ENCODE measurements at places on chromosomes 16 and 17.

DNA sequence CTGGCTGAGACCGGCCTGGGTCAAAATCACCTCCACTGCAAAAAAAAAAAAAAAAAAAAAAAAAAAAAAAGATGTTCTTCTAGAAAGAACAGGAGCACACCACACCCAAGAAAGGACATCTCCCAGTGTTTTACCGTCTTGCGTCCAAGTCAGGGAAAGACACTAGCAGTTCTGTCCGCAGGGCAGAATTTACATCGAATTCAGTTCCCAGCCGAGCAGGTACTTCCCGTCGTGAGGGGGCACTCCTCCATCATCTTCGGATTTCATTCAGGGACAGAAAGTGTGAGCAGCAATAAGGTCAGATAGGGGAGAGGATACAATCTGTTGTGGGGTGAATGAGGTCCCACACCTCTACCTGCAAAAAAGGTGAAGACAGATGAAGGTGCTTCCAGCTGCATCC is 574.7 kb downstream of the KCNJ18 start:
- no peak for DNase-seq

- no peak for DNase-seq
Observed at GRCh38 chr16:16143038-16143763, 80.1 kb downstream of the ABCC6 start.

- DNase-seq: no peak
Observed at GRCh38 chr16:50688083-50688482, 5.3 kb upstream of the NOD2 start.

DNA sequence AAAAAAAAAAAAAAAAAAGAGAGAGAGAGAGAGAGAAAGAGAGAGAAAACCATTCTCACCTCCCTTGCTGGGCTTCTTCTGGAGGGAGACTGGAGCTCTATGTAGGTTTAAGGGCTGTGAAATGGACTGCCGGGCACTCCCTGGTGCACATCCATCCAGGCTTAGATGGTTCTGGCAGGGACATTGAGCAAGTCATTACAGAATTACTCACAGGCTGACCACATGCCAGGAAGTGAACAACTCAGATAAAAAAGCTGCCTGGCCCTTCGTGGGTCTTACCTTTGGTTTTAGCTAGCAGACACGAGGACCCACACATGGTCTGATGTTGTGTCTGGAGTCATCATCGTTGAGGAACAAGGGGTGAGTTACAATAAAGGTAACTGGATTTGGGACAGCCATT is 847.4 kb upstream of the EEF2KMT start:
- no peak for DNase-seq

DNA sequence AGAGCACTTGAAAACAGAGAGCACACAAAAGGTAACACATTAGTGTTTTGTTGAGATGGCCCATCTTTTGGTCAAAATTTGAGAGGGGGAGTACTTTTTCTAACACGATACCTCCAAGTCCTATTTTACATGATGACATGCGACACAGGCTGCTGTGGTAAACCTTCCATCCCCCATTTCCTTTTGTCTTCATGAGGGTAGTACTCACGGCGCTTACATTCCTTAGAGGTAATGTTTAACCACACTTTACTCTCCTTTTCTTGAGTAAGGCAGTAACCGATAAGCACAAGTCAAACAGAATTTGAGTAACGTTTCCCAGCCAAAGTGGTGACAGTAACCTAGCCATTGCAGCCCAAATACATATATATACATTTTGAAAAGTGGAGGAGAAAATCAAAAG is 35.8 kb upstream of the PITPNM3 start:
- DNase-seq: no peak

DNA sequence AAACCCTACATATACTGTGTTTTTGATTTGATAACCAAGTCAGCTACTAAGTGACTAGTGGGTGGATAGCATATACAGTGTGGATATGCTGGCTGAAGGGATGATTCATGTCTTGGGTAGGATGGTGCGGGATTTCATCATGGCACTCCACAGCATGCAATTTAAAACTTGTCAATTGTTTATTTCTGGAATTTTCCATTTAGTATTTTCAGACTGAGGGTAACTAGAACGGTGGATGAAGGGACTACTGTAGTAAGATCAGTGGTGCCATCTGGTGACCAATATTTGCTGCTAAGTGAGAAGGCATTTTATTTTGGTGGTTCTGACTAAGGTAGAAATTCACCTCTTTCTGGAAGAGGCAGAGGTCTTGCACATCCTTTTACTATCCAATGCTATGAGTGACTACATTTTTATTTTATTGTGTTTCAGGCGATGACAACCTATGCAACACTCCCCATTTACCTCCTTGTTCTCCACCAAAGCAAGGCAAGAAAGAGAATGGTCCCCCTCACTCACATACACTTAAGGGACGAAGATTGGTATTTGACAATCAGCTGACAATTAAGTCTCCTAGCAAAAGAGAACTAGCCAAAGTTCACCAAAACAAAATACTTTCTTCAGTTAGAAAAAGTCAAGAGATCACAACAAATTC is 3.1 kb downstream of the CDC6 start:
- no peak for DNase-seq

GRCh38 chr17:59746849-59747445 is 39.5 kb downstream of the VMP1 start:
- DNase-seq: no peak

DNA sequence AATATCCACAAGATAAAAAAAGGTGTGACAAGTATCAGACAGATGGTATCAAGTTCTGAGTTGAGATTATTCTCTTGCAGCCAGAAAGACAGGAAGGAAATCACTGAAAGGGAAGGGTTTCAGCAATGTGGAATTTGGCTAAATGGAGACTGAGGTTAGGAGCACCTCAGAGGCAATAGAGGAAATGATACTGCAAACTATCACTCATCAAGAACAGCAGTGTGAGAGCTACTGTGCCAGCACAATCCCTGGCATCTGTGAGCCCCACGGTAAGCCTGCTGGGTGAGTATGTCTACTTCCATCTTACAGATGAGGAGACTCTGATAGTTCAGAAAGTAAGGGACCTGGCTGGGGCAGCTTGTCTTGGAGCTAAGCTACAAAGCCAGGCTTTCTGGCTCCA is 162.0 kb downstream of the SALL1 start:
- DNase-seq: no peak

GRCh38 chr17:40952661-40953060 is 14.1 kb downstream of the KRT39 start:
- DNase-seq: no peak

DNA sequence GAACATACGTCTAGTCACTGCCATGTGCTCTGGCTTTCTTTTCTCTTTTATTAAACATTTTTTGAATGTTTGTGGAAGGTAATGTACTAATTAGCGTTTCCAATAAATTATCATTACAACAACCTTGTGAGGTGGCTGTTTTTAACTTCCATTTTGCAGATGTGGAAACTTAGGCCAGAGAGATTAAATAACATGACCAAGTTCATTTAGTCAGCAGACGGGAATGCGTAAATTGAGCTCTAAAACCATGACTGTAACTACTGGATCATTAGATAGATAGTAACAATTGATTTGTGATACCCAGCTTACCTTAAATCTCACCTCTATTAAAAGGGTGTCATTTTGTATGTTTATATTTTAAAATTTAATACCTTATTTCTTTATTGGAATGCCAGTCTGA is 49.4 kb downstream of the RABEP1 start:
- no peak for DNase-seq

DNA sequence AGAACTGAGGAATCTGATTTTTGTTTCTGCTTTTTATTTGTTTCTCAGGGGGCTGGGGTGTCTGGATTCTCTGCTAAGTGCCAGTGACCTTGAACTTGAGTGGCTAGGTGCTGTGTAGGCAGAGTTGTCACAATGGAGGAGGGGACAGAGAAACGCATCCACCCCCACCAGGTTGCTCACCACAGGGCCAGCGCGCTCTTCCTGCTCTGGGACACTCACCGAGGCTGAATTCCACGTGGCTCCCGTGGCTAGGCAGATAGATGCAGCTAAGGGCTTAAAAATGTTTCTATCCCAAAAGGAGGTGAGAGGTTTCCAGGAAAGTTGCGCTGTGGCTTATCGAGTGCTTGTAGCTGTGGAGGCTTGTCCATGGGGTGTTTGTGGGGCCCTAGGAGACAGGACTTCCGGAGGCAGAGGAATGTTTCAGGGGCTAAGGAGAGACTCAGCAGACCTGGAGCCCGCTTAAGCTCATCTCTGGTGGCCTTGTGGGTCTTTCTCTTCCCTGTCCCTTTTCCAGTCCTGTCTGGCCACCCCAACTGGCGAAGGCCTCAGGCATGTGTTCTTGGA is 36.8 kb downstream of the ADCY7 start:
- no peak for DNase-seq

- DNase-seq: no peak
Observed at GRCh38 chr17:5618476-5618875, 34.2 kb upstream of the NLRP1 start.

- DNase-seq: no peak
Observed at GRCh38 chr17:80939151-80940145, 52.2 kb upstream of the CHMP6 start.

GRCh38 chr17:21530311-21530710 is 154.2 kb downstream of the KCNJ12 start:
- DNase-seq: no peak

DNA sequence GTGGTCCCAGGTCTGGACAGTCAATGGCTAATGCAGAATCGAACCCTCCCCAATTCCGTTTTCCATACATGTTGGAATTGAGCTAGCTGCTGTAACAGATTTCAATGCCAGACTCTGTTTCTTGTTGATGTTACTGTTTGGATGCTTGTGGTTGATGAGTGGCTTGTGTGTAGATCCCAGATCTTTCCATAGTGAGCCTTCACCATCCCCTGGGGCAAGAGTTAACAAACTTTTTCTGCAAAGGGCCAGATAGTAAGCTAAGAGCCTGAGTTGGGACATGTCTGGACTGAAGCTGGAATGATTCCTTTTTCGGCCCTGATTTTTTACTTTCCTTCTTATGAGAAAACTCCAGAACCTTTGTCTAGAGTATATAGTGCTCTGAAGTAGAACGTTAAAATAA is 296.3 kb downstream of the CPPED1 start:
- no peak for DNase-seq

- no peak for DNase-seq
Observed at GRCh38 chr17:14903854-14904253, 361.3 kb downstream of the PMP22 start.

DNA sequence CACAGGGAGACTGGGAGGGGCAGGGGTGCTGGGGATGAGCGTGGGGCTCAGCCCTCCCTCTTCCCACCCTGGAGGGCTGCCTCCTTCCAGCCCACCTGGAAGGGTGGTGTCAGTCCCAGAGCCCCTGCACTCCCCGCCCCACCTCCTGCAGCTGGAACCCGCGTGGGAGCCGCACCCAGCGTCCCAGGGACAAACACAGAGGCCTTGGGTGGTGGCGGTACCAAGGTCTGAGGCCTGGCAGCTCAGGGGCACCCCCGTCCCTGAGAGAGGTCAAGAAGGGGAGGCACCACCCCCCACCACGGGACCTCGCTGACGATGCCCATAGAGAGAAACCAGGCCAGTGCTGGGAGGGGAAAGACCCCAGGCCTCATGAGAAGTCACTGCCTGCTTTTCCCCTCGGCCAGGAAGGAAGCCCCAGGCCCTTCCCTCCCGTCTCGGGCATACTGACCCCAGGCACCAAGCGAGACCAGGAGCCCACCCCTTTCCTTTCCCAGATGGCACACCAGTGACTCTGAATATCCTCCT is 4.1 kb downstream of the HS3ST6 start:
- DNase-seq: no peak

Data from activated T-helper 9 cell treated with anti-CD3 and anti-CD28 coated beads, Interleukin-2, amount 50 U/mL, for 16 hours (primary cell).